ENCODE measurements at places on chromosomes 16 and 17.

DNA sequence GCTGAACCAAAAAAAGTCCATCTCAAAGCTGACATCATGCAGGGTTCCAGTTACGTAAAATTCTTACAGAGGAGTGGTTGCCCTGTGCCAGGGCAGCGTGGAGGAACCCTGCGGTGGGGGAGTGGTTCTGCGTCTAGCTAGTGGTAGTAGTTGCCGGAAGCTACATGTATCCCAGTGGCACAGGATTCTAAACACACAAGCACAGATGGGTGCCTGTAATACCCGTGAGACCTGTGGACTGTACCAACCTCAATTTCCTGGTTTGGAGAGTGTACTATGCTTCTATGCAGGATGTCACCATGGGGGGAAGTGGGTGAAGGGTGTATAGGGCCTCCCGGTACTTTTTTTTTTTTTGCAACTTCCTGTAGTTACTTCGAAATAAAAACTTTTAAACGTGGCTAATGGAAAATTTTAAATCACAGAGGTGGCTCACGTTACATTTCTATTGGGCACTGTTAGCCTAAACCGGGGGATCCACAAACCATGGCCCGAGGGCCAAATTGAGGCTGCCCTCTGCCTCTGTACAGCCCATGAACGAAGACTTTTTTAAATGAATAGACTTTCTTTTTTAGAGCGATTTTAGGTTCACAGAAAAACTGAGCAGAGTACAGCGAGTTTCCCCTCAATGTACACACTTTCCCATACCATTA, 38.5 kb downstream of the TBC1D16 start:
- DNase-seq: peak; percentile 60

DNA sequence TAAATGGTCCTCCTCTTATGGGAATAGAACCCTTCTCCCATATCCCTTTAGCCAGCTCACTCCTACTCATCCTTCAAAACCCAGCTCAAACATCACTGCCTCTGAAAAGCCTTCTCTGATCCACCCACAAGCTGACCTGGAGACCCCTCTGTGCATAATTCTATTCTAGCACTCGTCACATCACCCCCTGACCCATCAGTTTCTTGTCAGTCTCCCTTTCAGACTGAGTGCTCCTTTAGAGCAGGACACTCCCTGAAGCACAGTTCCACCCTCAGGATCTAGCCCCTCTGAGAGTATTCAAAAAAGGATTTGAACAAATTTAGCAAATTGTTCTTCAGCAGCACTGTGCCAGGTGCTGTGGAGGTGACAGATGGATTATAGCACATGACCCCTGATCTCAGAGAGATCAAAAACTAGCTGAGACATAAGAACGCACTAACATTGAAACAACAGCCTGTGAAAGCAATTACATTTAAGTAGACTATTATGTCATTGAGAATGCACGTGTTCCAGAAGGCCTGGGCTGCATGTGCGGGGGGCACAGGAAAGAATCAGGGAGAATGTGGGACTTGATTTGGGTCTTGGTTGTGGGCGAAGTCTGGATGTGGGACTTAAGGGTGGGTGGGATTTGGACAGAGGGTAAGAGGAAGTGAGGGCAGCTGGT, 43.5 kb downstream of the MRPS23 start:
- DNase-seq: no peak

DNA sequence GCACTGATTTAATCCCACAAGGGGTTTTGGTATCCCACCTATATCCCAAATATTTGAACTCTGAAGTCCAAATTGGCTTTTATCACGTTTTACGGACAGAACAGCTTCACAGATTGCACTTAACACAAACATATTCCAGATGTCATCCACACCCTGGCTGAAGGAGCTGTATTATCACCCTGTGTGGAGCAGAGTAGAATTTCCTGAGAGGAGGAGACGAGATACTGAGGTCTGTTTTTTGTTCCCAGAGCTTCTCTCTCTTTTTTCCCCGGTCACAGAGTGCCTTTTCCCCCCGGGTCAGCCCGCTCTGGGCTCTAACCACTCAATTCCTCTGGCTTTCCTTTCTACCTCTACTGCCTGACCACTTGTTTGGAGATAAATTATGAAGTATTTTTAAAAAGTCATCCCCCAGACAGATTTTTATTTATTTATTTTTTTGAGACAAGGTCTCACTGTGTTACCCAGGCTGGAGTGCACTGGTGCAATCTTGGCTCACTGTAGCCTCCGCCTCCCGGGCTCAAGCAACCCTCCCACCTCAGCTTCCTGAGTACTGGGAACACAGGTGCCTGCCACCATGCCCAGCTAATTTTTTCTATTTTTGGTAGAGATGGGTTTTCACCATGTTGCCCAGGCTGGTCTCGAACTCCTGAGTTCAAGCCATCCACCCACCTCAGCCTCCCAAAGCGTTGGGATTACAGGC, 30.7 kb downstream of the DNAH2 start:
- no peak for DNase-seq

- no peak for DNase-seq
Observed at GRCh38 chr16:85485379-85485778, 127.7 kb upstream of the GSE1 start.

- DNase-seq: no peak
Observed at GRCh38 chr17:6508016-6508415, 48.3 kb downstream of the PITPNM3 start.

GRCh38 chr17:9050801-9051401, 29.6 kb downstream of the NTN1 start:
- no peak for DNase-seq

- no peak for DNase-seq
Observed at GRCh38 chr17:79374807-79375206, 236.0 kb downstream of the RBFOX3 start.

- DNase-seq: no peak
Observed at GRCh38 chr16:30850246-30850645, 43.6 kb downstream of the BCL7C start.

DNA sequence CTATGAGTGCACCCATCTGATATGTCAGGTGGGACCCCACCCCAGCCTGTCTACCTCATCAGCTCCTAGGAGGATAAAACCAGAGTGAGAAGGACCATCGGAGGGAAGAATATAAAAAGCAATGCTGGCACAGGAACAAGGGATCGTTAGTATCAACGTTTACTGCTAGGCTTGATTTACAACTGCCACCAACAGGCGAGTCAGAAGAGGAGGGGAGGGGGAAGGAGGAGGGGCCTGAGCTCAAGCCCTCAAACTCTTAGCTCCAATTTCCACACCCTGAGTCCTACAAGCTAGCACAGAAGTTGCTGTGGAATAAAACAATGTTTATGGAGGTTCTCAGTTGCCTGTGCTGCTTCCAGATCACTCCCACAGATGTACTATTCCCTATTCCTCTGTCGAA, 234.5 kb downstream of the C16orf78 start:
- DNase-seq: no peak

DNA sequence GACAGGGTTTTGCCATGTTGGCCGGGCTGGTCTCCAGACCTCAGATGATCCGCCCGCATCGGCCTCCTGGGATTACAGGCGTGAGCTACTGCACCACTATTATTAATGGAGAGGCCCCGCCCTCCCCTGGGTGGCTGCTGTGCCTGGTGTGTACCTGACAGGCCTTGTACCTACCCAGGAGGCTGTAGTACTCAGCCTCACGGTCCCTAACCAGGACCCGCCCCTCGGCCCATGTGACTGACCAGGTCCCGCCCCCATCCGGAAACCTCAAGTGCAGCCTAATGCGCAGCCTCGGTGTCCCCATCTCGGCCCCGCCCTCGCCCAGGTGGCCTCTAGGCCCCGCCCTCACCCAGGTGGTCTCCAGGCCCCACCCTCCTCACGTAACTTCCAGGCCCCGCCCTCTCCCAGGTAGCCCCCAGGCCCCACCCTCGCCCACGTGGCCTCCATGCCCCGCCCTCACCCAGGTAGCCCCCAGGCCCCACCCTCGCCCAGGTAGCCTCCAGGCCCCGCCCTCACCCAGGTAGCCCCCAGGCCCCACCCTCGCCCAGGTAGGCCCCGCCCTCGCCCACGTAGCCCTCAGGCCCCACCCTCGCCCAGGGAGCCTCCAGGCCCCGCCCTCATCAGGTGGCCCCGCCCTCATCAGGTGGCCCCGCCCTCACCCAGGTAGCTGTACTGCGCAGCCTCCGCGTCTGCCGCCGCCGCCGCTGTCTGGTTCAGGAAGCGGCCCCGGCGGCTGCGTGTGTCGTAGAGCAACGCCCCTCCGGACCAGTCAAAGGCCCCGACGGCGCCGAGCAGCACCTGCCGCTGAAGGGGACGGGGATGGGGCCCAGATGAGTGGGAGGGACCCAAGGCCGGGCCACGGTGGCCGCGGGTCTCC, 31.0 kb downstream of the HASPIN start:
- DNase-seq: no peak

DNA sequence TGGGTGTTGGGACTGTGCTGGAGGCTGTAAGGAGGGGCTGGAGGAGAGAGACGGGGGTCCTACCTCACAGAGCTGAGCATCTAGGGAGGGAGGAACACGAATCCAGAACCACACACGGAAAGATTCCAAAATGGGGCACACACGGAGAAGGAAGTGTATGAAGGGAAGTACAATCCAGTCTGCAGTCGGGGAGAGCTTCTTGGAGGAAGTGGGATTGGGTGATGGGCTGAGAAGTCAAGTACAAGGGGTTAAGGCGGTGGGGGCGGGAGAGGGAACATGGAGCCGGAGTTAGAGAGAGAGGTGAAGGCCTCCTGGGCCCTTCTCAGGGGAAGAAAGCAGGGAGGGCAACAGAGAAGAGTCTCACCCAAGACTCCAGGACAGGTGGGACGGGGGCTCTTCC, 107.5 kb upstream of the CREBBP start:
- DNase-seq: no peak

DNA sequence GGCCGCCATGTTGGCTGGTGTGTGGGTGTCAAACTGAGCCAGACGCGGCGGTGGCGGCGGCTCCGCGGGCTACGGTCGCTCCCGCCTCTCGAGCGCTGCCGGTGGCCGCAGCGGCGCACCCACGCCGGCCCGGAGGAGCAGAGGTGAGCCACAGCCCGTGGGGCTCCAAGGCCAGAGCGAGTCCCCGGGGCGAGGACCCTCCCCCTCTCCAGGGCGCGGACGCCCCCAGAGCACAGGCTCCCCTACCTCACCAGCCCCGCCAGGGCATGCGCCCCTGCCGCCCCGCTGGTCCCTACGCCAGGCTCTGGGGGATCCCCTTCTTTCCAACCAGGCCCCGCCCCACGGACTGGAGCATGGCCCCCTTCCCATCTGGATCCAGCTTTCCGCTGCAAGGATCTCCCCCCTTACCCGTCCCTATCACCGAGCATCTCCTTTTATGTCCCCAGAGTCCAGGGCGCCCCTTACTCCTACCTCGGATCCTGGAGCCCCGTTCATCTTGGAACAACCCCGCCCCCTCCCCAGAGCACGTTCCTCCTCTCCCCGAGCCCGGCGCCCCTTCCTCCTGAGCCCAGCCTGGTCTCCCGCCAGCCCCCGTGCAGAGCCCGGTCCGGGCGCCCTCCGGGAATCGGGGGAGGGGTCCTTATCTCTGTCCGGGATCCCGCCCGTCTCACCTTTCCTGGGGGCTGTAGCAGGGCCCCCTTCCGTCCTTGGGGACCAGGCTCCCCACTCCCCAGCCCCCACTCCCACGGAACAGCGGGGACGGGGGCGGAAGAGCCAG, 412 bp downstream of the EPN2 start:
- DNase-seq: no peak

- DNase-seq: no peak
Observed at GRCh38 chr17:60080545-60080944, 1.8 kb upstream of the HEATR6 start.

GRCh38 chr17:9468532-9468931, 107.1 kb downstream of the STX8 start:
- DNase-seq: no peak

GRCh38 chr17:7173687-7174602, 5.2 kb downstream of the ASGR1 start:
- DNase-seq: no peak

DNA sequence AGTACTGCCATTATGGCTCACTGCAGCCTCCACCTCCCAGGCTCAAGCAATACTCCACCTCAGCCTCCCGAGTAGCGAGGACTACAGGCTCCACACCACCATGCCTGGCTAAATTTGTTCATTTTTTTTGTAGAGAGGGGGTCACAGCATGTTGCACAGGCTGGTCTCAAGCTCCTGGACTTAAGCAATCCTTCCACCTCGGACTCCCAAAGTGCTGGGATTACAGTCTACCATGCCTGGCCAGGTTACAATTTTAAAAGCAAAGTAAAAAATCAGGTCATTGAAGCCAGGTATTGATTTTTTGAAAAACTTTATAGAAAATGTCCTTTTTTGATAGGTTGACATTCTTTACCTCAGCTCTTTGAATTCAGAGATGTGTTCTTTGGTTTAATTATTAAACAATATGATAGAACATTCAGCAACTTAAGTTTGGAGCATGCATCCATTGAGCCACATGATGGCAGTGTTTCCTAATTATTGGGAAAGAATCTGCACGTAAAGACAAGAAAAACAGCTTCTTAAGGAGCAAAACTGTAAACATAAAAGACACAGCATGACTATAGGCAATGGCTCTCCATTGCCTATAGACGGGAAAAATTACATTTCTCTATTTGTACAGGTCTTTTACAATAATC, 1.7 kb upstream of the SLC16A11 start:
- DNase-seq: no peak

DNA sequence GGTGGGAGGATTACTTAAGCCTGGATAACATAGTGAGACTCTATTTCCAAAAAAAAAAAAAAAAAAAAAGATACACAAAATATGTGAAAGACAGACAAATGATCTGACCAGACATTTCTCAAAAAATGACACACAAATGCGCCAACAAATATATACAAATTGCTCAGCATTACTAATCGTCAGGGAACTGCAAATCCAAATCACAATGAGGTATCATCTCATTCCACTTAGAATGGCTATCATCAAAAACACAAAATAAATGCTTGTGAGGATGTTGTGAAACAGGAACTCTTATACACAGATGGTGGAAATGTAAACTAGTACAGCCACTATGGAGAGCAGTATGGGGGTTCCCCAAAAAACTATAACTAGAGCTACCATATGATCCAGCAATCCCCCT, 62.4 kb downstream of the STX8 start:
- no peak for DNase-seq

- DNase-seq: no peak
Observed at GRCh38 chr16:87562201-87562600, 40.1 kb upstream of the JPH3 start.

GRCh38 chr16:79042886-79043285, 557.7 kb downstream of the MAF start:
- no peak for DNase-seq

DNA sequence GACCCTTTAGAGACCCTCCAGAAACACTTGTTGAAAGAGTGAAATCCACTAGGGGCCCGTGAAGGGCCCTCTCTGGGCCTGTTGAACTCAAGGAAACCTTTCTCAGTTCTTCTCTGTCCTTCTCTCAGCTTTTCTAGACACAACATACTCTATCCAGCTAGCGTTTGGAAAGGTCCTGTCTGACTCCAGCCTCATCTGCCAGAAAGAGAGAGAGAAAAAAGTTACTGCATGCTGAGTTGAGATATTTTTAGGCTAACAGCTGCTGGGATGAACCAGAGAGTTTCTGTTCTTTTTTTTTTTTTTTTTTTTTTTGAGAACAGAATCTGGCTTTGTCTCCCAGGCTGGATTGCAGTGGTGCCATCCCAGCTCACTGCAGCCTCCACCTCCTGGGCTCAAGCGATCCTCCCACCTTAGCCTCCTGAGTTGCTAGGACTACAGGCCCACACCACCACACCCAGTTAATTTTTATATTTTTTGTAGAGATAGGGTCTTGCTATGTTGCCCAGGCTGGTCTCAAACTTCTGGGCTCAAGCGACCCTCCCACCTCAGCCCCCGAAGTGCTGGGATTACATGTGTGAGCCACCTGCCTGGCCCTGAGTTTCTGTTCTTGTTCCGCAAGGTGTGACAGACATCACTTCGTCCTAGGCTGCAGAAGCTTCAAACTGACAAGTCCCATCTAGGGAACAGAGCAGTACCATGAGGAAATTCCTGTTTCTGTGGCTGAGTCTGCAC, 14.9 kb upstream of the TEX2 start:
- no peak for DNase-seq

Measured in stimulated activated CD8-positive, alpha-beta memory T cell treated with anti-CD3 and anti-CD28 coated beads, Interleukin-4, amount 100 ng/mL, for 1 hour (primary cell).